Naive thymus-derived CD4-positive, alpha-beta T cell (primary cell): ENCODE measurements at places on chromosomes 7 and 10. TPM values are rescaled to one million over a fixed set of nuclear protein-coding genes. Genes with fewer than 3 reads are reported as not detected.

- H3K27me3 ChIP-seq: no peaks in the 10 kb centered on the region
- H3K36me3 ChIP-seq: no peaks in the 10 kb centered on the region
- H3K4me1 ChIP-seq: no peaks in the 10 kb centered on the region
Observed at GRCh38 chr10:66837990-66838389, 87.8 kb upstream of the LRRTM3 start.

SPDYE8 gene
- total RNA-seq: not detected

GRCh38 chr10:126956712-126957108, 51.5 kb downstream of the DOCK1 start:
- H3K4me1 ChIP-seq: no peaks in the 10 kb centered on the region
- H3K36me3 ChIP-seq: no peaks in the 10 kb centered on the region
- no peaks in the 10 kb centered on the region for H3K27me3 ChIP-seq
- H3K27ac ChIP-seq: no peak overlapping the region
- no peak overlapping the region for H3K4me3 ChIP-seq

TMEM140 gene
- total RNA-seq: 20.4 TPM

DNA sequence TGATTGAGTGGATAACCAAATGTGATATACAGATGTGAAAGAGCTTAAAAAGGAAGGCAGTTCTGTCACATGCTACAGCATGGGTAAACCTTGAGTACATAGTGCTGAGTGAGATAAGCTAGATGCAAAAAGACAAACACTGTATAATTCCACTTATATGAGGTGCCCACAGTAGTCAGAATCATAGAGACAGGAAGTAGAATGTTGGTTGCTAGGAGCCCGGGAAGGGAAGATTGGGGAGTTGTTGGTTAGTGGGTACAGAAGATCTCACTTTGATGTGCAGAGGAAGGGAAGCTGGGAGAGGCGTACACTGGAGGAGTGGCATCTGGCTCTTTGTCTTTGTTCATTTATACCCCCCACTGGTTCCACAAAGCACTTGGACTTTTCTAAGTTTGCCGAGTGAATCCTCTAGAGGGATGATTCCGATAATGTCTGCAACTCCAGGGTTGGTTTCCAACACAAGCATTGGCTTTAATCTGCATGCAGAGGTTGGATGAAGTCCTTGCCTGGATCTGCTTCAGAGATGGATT, 39.5 kb downstream of the TSPAN14 start:
- peak overlapping the region; percentile 60 for H3K27ac ChIP-seq
- H3K4me1 ChIP-seq: peaks cover 98% of the 10 kb centered on the region
- H3K36me3 ChIP-seq: peaks cover 6% of the 10 kb centered on the region
- H3K27me3 ChIP-seq: no peaks in the 10 kb centered on the region

GRCh38 chr7:111009526-111010040, 81.3 kb upstream of the LRRN3 start:
- no peak for DNase-seq
- peak overlapping the region; percentile 82 for H3K27ac ChIP-seq
- H3K4me1 ChIP-seq: peaks cover 67% of the 10 kb centered on the region
- no peaks in the 10 kb centered on the region for H3K36me3 ChIP-seq
- no peaks in the 10 kb centered on the region for H3K27me3 ChIP-seq

DNA sequence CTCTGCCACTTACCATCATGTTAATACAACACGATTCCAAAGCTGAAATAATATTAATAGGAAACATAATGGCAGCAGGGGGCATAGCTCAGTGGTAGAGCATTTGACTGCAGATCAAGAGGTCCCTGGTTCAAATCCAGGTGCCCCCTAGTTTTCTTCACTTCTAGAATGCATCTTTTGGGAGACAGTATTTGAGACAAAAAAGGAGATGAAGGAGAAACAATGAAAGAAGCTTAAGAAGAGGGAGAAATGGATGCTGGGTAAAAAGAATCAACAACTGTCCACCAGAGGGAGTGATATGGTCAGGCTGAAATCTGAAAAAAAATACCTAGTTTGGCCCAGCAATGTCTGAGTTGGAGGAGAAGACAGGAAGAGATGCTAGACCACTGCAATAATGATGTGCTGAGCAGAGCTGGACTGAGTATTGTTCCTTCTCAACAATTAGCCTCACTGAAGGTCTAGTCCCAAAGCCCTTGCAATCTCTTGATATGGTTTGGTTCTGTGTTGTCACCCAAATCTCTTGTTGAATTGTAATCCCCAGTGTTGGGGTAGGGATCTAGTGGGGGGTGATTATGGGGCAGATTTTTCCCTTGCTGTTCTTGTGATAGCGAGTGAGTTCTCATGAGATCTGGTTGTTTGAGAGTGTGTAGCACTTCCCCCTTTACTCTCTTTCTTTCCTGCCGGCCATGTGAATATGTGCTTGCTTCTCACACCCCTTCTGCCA, 48.3 kb downstream of the ZNF783 start:
- no peaks in the 10 kb centered on the region for H3K27me3 ChIP-seq
- DNase-seq: no peak
- H3K36me3 ChIP-seq: no peaks in the 10 kb centered on the region

TWIST1 gene
- total RNA-seq: 3.4 and 3.5 TPM in 2 replicates

- no peaks in the 10 kb centered on the region for H3K36me3 ChIP-seq
- no peaks in the 10 kb centered on the region for H3K4me1 ChIP-seq
- H3K27ac ChIP-seq: no peak overlapping the region
- H3K4me3 ChIP-seq: no peak overlapping the region
- no peaks in the 10 kb centered on the region for H3K27me3 ChIP-seq
Observed at GRCh38 chr10:42970451-42971250, 106.2 kb upstream of the RET start.

- H3K27ac ChIP-seq: no peak overlapping the region
- no peaks in the 10 kb centered on the region for H3K4me1 ChIP-seq
- no peaks in the 10 kb centered on the region for H3K27me3 ChIP-seq
- H3K36me3 ChIP-seq: no peaks in the 10 kb centered on the region
Observed at GRCh38 chr7:94998266-94999068, 91.1 kb downstream of the PPP1R9A start.

DNA sequence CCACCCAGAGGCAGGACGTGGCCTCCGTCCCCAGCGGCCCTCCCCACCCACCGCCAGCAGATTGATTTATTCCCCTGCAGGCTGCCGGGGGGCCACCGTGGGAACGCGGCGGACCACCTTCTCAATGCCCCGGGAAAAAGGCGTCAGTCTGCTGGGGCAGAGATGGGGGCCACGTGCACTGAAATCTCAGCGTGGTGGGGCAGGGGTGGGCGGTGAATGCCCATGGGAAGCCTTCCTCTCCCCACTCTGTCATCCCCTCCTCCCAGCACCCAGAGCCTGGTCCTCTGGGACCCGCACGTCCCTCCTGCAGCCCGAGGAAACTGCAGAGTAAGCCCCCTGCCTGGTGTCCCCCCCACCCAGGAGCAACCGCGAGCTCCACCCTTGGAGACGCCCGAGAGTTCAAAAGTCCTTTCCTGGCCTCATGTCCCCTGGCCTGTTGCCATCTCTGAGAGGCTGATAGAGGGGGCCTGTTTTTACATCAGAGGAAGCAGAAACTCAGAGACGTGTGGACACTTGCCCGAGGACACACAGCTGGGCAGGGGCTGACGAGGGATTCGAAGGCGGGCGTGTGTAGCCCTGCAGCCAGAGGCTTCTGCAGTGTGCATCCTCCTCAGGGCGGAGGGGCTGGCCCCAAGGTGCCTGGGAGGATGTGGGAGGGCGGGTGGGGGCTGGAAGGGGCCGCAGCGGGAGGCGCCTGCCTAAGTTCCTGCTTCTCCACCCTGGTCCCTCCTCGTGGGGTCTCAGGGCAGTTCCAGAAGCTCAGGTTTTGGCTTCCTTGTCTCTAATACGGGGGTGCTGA, 21.8 kb downstream of the UNCX start:
- H3K4me1 ChIP-seq: no peaks in the 10 kb centered on the region
- no peaks in the 10 kb centered on the region for H3K27me3 ChIP-seq
- DNase-seq: no peak
- no peak overlapping the region for H3K4me3 ChIP-seq

DNA sequence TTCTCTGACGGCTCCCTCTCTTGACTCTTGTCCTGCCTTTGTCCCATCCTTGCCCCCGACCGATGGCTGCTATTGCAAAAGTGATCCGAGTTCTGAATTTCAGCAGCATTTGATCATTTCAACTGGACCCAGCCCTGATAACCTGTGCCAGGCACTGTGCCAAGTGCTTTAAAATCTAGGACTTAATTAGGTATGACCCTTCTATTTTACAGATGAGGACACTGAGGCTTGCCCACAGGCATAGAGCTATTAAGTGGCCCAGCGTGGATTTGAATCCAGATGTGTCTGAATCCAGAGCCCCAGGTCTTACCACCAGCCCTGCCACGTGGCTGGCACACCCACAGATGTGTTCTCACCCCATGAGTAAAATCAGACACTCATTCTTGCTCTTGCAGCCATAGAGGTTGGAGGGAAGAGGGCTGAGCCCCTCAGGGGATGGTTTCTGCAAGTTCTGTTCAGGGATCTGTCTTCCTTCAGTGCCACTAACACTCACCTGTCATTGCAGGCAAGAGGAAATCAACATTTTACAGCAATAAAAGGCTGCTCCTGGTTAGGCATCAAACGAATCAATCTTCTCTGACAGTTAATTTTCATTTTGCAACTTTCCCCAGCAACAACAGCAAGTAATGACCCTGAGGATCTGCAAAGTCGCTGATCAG, 101.2 kb downstream of the GRID1 start:
- no peak for DNase-seq
- H3K27me3 ChIP-seq: peaks cover under 1% of the 10 kb centered on the region
- H3K36me3 ChIP-seq: no peaks in the 10 kb centered on the region
- H3K4me3 ChIP-seq: no peak overlapping the region

- H3K4me3 ChIP-seq: no peak overlapping the region
- DNase-seq: no peak
- no peaks in the 10 kb centered on the region for H3K4me1 ChIP-seq
- H3K36me3 ChIP-seq: no peaks in the 10 kb centered on the region
- H3K27me3 ChIP-seq: no peaks in the 10 kb centered on the region
Observed at GRCh38 chr10:58588673-58589265, 76.1 kb downstream of the BICC1 start.

- no peak overlapping the region for H3K27ac ChIP-seq
- DNase-seq: no peak
- H3K4me3 ChIP-seq: no peak overlapping the region
- H3K27me3 ChIP-seq: no peaks in the 10 kb centered on the region
- H3K36me3 ChIP-seq: no peaks in the 10 kb centered on the region
- no peaks in the 10 kb centered on the region for H3K4me1 ChIP-seq
Observed at GRCh38 chr7:106957766-106958165, 86.7 kb upstream of the PRKAR2B start.

DNA sequence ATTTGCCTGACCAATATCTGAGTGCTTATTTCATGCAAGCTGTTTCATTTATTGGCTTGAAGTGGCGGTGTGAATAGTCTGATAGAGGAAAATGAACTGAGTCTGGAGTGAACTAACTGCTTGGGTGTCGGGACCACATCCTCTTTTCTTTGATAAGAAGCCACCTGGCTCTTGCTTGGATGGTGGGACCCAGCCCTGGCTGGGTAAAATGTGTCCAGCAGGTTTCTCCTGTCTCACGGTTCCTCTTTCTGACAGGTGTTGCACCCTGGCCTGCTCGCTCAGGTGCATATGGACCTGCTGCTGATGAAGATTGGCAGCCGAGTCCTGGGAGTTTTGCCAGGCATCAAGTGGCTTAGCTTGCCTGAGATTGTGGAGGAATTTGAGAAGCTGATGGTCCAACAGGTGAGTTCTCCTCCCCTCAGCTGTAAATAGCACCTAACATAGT, 1.6 kb downstream of the ADCK2 start:
- DNase-seq: no peak
- H3K4me1 ChIP-seq: peaks cover 14% of the 10 kb centered on the region
- no peaks in the 10 kb centered on the region for H3K27me3 ChIP-seq

DNA sequence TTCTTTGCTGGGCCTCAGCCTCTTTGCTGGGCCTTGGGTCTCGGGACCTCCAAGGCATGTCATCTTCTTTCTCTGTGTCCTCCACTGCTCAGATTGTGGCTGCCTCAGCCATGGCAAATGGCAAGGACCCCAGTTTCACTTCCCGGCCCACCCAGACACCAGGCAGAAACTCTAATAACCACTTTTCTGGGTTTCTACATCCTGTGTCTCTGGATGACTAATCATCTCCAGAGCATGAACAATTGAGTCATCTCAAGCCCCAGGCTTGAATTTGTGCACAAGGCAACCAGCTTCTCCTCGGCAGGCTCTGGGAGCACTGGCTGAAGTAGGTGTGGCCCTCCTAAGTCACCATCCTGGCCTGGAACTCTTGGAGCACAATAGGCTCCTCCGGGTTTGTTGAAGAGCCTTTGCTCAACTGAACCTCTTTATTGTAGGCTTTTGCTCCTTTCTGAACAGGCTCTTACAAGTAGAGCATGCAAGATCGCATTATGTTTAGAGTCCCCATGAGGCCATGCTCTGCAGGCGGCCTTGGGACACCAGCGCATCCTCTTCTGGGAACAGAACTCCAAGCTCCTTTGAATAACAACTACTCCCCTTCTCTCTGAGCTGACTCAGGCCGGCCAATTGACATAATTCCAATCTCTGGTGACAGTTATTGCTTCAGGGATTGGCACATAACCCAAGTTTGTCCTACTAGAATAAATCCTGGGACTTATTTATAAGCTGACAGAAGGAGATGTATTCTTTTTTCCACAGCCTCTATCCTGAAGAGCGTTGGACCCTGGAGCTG, 218.1 kb downstream of the WDR11 start:
- no peaks in the 10 kb centered on the region for H3K36me3 ChIP-seq
- no peak overlapping the region for H3K4me3 ChIP-seq
- no peaks in the 10 kb centered on the region for H3K27me3 ChIP-seq
- no peaks in the 10 kb centered on the region for H3K4me1 ChIP-seq
- no peak for DNase-seq

GRCh38 chr7:106736508-106737201, 75.7 kb upstream of the CCDC71L start:
- DNase-seq: peak; percentile 37
- H3K27me3 ChIP-seq: no peaks in the 10 kb centered on the region
- H3K36me3 ChIP-seq: no peaks in the 10 kb centered on the region
- H3K27ac ChIP-seq: no peak overlapping the region
- no peaks in the 10 kb centered on the region for H3K4me1 ChIP-seq
- H3K4me3 ChIP-seq: no peak overlapping the region

- H3K36me3 ChIP-seq: no peaks in the 10 kb centered on the region
- H3K27ac ChIP-seq: no peak overlapping the region
- H3K4me3 ChIP-seq: no peak overlapping the region
- no peaks in the 10 kb centered on the region for H3K27me3 ChIP-seq
- no peaks in the 10 kb centered on the region for H3K4me1 ChIP-seq
Observed at GRCh38 chr7:98224701-98225181, 13.5 kb downstream of the BHLHA15 start.

CYP17A1 gene
- not detected for total RNA-seq
